ENCODE measurements at places on chromosomes 2 and 18.

- DNase-seq, result no peak
These were observed 54.2 kb upstream of the CTDP1 start for GRCh38 chr18:79625195-79625923.

DNA sequence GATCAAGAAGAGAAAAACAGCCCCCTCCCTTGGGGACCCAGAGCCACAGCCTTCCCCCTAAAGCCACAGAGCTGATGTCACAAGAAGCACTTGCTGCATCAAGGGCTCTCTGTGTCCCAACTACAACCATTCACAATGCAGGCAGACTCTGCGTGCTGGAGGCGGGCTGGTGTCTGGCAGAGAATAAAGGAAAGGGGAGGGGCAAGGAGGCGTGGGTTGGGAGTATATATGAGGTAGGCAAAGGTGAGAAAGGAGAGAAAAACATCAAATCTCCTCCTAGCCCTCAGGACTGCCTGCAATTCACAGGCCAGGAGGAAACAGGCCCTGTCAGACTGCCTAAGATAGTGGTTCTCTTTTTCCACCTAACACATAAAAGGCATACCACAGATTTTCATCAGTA lies 48.8 kb upstream of the IHH start:
- DNase-seq, result peak; percentile 57

- no peak for DNase-seq
These were observed 380.6 kb downstream of the TGIF1 start for GRCh38 chr18:3830604-3831003.

DNA sequence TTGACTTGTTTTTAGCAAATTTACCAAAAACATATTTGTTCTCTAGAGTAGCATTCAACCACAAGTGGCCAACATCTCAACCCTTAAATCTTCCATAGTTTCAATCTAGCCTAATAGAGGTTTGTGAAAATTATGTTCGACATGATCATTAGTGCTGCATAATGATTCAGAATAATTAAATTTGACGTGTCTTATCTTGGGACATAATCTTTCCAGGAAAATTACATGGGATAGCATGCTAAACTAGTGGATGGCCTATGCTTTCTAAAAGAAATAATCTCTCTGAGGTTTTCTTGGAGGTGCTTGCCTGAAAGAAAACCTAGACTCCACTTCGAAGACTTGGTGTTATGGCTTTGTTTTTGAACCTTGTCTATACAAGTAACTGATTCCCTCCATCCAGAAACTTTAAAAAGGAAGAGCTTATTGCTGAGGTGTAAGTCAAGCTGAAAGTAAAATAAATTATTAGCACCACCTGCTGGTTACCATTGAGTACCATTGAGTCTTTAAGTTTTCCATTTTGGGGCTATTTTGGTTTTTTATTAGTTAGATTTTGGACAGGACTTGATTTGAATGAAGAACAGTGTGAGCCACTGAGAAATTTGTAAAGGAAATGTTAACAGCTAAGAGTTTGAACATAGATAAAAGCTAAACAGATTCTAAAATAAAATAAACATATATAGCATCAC lies 32.7 kb downstream of the COX7A2L start:
- no peak for DNase-seq

DNA sequence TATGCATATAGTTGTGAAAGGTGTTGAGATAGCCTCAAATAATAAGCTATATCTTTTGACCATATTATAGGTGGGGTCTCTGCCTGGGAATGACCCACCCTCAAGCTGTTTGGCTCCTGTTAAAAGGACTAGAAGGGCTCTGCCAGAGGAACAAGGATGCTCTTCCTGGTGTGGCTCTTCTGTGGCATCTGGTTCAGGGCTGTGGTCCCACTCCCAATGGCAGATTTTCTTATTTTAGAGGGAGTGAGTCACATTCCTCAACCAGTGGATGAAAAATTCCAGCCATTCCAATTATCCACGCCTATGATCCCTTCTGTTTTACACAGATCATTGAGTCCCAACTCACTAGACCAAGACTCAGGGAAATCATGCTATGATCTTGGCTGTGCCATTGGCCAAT lies 119.9 kb downstream of the PARD3B start:
- DNase-seq, result no peak

- DNase-seq, result no peak
These were observed 52.6 kb downstream of the CXCR4 start for GRCh38 chr2:136065384-136065783.

- DNase-seq, result no peak
These were observed 187.9 kb downstream of the VAPA start for GRCh38 chr18:10101729-10102128.

GRCh38 chr2:166246901-166247300 lies 119.1 kb upstream of the SCN1A start:
- no peak for DNase-seq

GRCh38 chr2:240819126-240819857 lies 727 bp downstream of the KIF1A start:
- no peak for DNase-seq

DNA sequence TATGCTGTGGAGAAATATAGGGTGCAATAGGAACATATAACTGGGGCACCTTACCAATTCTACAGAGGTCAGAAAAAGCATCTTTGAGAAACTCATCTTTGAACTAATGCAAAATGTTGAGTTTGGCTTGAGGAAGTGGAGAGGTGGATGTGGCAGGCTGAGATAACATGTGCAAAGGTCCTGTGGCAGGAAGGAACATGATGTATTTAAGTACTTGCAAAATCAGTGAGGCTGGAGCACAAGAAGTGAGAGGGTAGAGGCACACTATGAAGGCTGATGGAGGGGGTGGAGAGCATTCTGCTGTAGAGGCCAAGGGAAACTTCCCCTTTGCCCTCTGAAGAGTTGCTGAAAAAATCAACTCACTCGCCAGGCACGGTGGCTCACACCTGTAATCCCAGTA lies 14.7 kb upstream of the RAB1A start:
- DNase-seq, result no peak

DNA sequence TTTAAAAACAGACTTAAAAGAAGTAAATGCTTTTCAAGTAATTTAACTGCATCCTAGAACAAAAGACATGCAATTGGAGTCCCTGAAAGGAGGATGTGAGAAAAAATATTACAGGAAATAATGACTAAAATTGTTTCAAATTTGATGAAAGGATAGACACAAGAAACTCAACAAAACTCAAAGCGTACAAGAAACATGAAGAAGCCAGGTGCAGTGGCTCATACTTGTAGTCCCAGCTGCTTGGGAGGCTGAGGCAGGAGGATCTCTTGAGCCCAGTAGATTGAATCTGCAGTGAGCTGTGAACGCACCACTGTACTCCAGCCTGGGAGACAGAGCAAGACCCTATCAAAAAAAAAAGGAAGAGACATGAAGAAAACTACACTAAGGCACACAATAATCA lies 118.1 kb upstream of the SLC39A10 start:
- DNase-seq, result no peak

GRCh38 chr2:16621316-16621715 lies 44.3 kb downstream of the CYRIA start:
- no peak for DNase-seq

DNA sequence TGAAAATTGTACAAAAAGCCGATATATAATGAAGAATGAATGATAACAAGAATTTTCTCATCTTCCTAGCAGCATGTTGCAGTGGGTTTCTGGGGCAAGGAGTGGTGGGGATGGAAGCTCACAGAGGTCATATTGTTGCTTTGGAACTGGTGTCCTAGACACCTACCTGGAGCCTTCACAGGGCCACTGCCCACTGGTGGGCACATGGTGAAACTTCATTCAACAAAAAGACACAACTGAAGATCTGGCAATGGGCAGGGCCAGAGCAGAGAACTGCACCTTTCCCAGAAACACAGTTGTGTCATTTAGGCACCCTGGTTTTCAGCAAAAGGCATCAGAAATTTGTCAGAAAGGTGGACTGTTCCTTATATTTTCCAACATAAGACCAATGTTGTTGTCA lies 115.3 kb downstream of the FHOD3 start:
- DNase-seq, result no peak

- DNase-seq, result no peak
These were observed 81.7 kb downstream of the COL4A4 start for GRCh38 chr2:227082286-227082685.

- no peak for DNase-seq
These were observed 45.0 kb upstream of the MCFD2 start for GRCh38 chr2:46960618-46961017.

DNA sequence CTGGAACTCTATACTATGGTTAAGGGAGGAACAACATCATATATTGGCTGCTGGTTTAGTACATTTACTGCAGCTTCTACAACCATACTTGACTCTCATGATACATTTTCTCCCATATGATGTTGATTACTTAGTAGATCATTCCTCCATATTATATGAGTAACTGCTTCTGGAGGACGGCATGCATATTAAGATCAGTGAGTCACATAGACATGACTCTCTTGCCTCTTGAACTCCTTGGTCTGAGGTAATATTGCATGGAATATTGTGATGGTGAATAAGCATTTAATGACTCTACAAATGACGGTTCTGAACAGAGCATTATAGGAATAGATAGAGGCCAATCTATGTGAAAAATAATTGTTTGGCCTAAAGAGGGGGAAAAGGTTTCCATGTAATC lies 418.8 kb upstream of the SPHKAP start:
- DNase-seq, result no peak

GRCh38 chr2:130307850-130308249 lies 34.8 kb upstream of the IMP4 start:
- DNase-seq, result no peak

DNA sequence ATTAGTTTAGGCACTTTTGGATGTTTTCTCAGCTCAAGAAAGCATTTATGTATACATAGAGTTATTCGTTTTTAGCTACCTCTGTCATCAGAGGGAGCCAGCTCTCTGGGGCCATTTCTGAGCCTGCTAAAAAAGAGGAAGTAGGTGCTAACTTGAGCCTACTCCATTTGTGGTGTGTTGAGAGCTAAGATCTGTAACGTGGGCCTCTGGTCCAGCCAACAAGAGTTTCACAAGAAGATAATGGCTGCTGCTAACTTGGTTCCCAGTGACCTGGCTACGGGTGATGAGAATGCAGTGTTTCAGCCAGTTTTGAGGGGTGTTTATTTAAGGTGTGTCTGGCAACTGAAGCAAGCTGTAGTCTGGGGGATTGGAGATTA lies 182.5 kb downstream of the PRKCE start:
- DNase-seq, result no peak

DNA sequence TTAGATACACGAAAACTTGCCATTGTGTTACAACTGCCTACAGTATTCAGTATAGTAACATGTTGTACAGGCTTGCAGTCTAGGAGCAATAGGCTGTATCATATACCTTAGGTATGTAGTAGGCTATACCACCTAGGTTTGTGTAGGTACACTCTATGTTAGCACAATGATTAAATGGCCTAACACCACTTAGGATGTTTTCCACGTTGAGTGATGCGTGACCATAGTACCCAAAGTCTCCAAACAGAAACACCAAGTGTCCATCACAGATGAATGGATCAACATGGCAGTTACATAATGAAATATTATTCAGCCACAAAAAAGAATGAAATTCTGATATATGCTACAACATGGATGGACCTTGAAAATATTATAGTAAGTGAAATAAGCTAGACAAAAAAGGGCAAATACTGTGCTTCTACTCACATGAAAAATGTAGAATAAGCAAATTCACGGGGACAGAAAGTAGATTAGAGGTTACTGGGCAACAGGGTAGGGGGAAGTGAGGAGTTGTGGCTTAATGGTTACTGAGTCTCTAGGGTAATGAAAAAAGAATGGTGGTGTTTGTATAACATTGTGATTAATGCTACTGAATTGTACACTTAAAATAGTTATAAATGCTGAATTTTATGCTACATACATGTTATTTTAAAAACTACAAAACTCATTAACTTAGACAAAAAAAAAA lies 62.6 kb downstream of the TMEM131 start:
- no peak for DNase-seq

- DNase-seq, result no peak
These were observed 548.8 kb upstream of the ZNF804A start for GRCh38 chr2:184049566-184049965.

DNA sequence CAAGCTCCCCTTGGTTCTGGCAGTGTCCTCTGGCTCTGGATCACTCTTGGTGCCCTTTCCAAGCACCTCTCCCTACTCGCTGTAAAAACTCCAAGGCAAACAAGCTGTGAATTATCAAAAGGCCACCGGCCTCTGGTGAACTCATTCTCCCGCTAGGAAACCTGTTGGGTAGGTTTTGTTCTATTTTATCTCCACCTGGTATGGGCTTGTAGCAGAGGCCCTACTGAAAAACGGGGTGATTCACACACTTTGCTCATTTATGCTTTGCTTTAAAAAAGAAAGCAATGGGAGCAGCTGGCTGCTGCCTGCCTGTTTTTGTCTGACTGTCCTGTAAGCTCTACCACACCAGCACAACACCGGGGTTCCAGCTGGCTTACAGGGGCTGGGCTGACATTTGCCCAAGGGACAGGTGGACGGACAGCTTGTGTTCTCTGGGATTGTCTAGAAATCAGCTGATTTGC lies 56.8 kb downstream of the SH3BP4 start:
- DNase-seq, result no peak

GRCh38 chr2:173898996-173899395 lies 66.2 kb downstream of the SP3 start:
- no peak for DNase-seq

Data from stimulated activated CD8-positive, alpha-beta memory T cell treated with anti-CD3 and anti-CD28 coated beads, Interleukin-7, amount 100 ng/mL, for 48 hours (primary cell).